NCI-H1092 treated with DMSO at 0.1 percent for 48 hours (cell line): ENCODE measurements at places on chromosomes 1 and 21.
A peak's percentile ranks its signal among the peaks of the same experiment; 100 is the strongest.

GRCh38 chr1:180229483-180230415, at the start of gene LHX4:
TSS of gene LHX4 (plus strand) at chr1:180230264. CDS start at chr1:180230530, 266 bp downstream.
- DNase-seq = peak; percentile 40

GRCh38 chr1:28313702-28314546, 14.9 kb upstream of the MED18 start:
- no peak for DNase-seq

DNA sequence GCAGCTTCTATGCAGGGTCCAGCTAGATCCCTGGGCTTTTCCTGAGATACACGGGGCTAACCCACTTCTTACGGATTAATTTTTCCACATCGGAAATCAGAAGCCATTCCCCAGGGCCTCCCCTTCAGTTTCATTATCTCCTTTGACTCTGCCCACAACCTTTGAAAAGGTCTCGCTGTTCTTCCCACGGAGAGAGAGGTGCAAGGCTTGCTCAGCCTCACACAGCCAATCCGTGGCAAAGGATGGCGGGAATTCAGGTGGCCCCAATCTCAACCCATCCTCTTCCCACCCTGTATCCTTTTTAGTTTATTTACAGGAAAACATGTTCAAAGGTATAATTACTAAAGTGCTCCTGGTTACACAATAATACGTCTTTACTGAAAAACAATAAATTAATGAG, 702 bp upstream of the MAPKAPK2 start:
- no peak for DNase-seq

DNA sequence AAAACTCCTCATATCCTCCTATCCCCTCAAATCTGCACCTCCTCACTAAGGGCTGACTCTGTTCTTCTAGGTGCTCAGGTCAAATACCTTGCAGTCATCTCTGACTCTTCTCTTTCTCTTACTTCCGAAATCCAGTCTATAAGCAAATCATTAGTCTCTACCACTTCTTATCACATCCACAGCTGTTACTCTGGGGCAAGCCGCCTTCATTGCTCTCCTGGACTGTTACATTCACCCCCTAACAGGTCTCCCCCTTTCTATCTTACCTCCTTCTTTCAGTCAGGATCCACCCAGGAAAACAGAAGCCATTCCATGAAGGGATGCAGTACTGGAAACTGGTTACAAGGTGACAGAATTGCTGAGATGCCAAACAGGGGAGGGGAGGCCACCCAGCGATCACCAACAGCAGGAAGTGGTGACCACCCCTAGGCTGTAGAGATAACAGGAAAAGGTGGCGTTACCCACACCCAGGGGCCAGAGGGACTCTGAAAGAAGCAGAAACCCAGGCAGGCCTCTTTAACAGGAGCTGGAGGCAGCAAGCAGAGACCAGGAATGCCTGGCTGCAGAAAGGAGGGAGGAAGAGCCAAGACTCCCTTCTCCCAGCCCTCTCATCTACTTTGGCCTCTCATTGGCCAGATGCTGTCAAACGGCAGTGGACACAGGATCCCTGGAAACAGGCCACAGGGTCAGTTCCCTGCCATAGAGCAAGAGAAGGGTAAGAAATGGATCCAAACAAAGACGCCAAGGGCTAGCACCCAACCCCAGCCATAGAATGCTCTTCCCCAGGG, 55.5 kb upstream of the FOXO6 start:
- DNase-seq = no peak

DNA sequence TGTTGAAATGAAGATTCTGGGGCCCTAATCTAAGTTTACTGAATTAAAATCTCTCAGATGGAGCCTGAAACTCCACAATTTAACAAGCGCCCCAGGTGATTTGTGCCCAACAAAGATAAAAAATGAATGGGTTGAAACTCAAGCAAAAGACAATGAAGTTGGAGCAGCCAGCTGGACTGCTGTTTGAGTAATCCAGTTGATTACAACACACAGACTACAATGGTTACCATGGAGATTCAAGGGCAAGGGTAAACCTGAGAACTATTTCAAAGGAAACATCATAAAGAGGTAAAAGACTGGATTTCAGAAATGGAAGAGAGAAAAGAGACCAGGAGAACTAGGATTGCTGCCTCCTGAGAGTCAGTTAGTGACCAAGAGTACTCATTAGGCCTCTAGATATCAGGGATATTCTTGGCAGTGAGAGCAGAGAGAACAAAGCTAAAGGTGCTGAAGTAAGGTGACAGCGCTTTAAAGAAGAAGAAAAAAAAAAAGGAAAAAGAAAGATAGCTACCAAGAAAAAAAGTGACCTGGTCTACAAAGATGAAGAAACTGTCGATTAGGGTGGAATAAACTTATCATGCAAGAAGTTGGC, 44.5 kb downstream of the LRRC53 start:
- peak; percentile 39 for DNase-seq

GRCh38 chr1:224939844-224940425, 10.5 kb downstream of the DNAH14 start:
- no peak for DNase-seq

GRCh38 chr1:96714881-96715280, 6.7 kb upstream of the PTBP2 start:
- no peak for DNase-seq

DNA sequence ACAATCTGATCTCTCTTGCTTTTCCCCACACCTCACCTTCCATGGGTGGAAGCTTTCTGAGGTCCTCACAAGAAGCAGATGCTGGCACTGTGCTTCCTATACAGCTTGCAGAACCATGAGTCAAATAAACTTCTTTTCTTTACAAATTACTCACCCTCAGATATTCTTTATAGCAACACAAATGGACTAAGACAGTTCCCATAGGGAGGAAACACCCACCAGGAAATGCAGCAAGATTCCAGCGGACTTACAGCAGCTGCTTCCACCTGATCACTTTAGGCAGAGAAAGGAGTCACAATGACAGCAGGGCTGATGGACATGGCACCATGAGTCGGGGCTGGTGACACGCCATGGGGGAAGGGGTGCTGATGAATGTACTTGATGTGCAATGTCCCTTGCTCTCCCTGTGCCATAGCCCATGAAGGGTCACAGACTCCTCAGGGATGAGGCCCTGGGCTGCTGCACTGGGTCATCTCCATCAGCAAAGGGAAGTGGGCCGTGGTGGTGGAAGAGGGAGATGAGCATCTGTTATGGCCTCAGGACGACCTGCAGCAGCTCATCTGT, 53.9 kb downstream of the PRSS38 start:
- DNase-seq = no peak

DNA sequence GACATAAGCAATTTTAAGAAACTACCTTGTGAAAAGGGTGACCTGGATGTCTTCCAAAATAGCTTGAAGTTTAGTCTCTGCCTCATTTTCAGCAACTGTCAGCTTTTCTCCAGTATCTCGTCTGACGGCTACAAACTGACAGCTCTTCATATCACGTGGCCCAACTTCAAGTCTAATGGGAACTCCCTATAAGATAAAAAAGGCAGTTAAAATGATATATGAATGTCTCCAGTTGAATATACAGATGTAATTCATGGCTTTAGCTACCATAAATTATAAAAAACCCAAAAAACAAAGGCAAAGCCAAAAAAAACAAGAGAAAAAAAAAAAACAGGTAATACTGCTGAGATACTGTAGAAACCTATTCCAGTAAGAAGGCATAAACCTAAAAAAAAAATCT, 44.9 kb upstream of the SLC30A10 start:
- DNase-seq = no peak
